Thoracic aorta (tissue), 2 donors: ENCODE measurements at places on chromosomes 5 and 9. TPM values are rescaled to one million over a fixed set of nuclear protein-coding genes. Genes with fewer than 3 reads are reported as not detected.

GRCh38 chr5:79236970-79237739 is 1.2 kb downstream of the JMY start:
- no peak for DNase-seq

GRCh38 chr9:107927276-107927675 is 437.7 kb upstream of the KLF4 start:
- no peak for DNase-seq

DNA sequence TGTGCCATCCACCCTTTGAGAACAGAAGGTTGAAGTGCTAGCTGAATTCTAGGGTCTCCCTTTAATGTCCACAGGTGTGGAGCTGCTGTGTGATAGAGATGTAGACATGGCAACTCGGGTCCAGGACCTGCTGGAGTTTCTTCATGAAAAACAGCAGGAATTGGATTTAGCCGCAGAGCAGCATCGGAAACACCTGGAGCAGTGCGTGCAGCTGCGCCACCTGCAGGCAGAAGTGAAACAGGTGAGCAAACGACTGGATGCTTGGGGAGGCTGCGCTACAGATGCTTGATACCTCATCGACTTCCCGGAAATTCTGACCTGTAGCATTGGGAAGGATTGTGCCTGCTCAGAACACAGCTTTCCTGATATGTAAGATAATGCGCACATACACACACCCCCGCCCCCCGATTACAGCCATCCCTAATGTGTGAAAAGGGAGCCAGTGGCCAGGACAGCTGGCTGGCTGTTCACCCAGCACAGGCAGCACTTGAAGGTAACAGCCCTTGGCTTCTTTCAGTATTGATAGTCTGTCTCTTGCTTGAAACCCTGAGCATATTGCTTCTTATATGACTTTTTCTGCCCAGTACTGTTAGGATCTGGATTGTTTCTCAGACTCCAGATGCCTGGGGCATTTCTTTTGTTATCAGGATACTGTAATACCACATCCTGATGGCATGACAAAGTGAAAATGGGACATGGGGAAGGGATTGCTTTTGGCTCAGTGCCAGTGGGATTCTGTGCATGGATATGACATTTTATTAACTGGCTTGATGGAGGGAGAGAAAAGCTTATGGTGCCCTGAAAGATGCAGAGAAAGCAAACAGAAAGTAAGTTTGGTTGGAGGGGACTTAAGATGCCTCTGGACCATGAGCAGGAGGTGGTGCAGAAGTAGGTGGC is 216.8 kb upstream of the OTULINL start:
- DNase-seq, result no peak

The AGGF1 gene
- 26.0 TPM for total RNA-seq

DNA sequence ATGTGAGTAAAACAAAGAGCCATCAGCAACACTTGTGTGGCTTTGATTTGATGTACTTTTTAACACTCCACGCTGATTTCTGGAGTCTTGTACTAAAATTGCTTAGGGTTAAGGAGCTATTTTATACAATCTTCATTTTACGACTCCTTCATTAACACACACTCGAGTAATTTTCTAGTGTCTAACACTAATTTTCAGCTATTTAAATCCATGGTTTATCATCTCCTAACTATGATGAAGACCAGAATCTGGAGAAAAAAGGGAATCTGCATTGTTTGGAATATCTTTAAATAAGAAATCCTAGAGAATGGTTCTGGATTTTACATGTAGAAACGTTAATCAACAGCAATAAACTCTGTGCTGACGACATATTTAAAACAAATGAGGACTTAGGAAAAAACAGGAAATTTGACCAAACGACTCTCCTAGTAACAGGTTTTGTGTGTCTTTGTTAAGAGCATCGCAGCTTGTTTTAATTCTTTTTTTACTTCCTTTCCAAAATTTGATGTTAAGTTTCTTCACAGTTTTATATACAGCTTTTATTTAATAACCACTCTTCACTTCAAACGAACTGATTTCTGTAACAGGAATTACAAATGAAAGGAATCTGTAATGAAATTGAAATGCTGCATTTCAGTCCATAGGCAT is 138.5 kb downstream of the AOPEP start:
- DNase-seq, result no peak

GRCh38 chr5:35408146-35408545 is 177.9 kb upstream of the PRLR start:
- DNase-seq, result no peak

The EPB41L4B gene
- 1.1 TPM for total RNA-seq

DNA sequence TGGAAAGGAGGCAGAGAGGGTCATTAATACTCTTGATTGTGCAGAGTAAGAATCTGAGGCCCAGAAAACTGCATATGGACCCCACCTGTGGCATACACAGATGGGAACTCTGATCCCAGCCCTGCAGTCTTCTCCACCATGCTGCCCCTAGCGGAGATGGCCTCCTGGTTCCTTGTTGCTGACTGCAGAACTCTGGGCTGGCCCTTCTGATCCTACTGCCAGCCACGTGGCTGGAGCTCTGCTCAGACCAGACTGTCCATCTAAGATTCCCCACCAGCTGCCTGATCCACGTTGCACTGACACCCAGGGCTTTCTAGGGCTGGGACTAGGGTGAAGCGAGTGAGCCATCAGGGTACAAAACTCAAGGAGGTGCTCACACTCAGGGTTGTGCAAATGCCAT is 245.7 kb upstream of the NR4A3 start:
- DNase-seq, result no peak

DNA sequence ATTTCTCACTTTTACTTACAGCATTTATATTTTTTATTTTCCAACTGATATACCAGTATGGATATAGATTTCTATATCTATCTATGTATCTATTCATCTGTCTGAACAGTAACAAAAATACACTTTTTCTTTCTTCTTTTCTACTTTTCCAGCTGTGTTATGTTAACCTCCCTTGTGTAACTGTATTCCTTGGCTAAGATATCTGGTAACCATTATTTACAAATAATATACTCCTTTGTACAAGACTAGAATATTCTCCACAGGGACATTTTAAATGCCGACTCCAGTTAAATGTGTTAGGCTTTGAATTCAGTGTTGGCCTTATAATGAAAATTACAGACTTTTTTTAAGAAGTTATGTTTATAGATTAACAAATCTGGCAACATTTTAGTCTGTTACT is 168.7 kb downstream of the XRCC4 start:
- no peak for DNase-seq

- no peak for DNase-seq
Measured at GRCh38 chr5:149781612-149782011, 51.5 kb downstream of the PPARGC1B start.

The CFAP90 gene
- not detected for total RNA-seq

- no peak for DNase-seq
Measured at GRCh38 chr5:58074717-58075116, 385.2 kb downstream of the PLK2 start.

The GABRA6 gene
- total RNA-seq, result not detected

The LCP2 gene
- total RNA-seq, result 56.9 TPM

DNA sequence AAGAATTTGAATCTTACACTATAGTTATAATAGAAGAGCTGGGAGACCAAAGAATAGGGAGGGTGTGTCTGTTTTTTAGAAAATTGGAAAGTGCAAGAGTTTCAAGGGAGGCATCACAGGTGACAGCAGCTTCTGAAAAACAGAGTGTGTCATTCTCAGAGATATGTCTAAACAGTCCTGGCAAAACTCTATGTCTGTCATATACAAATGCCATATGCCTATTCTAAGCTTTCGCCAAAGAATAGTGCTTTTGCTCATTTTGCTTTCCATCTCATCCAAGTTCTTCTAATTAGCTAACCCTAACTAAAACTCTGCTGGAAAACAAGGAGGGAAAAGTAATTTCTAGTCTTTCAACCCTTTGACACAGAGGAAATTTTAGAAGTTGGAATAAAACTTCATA is 388.0 kb upstream of the TYRP1 start:
- no peak for DNase-seq

The CDH6 gene
- 3.2 TPM for total RNA-seq

GRCh38 chr5:133396814-133397213 is 215.5 kb downstream of the FSTL4 start:
- DNase-seq, result no peak

- no peak for DNase-seq
Measured at GRCh38 chr5:43875741-43876140, 272.8 kb downstream of the NNT start.

GRCh38 chr5:160621526-160621925 is 199.9 kb downstream of the PTTG1 start:
- no peak for DNase-seq

DNA sequence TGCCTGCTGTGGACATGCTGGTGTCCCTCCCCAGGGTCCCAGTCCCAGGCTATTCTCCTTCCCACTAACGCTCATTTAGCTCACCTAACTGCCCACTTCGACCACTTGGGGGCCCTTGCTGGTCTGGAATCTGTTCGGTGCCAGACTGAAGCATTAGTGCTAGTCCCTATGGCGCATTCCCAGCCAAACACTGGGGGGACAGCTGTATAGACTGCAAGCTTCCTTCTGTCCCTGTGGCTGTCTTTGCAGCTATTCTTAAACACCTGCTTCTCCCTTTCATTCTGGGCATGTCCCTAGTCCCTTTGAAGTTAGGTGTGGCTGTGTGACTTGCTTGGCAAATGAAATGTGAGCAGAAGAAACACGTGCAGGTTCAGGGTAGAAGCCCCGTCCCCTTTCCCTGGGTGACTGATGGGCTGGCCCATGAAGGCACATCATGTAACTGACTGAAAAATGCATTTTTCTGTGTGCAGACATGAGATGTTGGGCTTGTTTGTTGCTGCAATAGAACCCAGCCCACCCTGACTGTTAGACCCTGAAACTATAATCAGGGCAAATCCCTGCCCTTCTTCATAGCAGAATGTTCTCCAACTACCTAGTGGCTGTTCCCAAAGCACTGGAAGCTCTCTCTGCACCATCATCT is 134.4 kb downstream of the BARX1 start:
- no peak for DNase-seq

- DNase-seq, result no peak
Measured at GRCh38 chr9:114524247-114524681, 19.0 kb upstream of the WHRN start.

DNA sequence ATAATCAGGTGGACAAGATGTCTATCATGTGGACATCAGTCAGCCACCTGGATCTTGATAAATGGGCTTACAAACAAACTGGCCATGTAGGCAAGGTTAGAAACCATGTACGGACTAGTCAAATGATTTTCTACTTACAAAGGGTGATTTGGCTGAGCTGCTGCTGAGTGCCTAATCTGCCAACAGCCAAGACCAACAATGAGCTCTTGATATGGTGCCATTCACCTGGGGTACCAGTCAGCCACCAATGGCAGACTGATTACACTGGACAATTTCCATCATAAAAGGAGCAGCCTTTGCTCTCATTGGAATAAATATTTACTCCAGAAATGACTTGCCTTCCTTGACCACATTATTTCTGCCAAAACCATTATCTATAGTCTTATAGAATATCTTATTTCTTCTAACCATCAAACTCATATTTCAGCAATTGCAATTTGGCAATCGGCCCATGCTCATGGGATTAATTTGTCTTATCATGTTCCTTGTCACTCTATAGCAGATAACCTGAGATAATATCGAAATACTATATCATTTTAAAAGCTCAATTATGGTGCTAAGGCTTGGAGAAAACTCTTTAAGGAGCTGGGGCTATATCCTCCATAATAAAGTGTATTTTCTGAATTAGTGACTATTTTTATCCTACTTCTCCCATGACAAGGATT is 135.1 kb downstream of the SLC25A46 start:
- no peak for DNase-seq

DNA sequence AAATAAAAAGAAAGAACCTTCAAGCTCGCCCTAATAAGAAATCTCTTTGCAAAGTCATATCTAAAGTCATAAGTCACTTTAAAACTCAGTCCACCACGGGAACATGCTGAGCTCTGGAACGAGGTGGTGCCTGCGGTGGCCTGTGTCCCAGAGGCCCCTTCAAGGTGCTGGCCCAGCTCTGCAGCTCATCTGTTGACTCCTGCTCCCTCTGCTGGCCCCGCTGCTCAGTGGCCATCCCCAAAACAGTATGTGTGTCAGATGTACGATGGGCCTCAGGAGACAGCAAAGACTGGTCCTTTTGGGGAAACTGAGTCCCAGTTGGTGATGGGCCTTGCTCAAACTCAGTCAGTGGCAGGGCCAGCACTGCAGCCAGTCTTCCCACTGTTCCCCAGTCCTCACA is 22.8 kb upstream of the FOXB2 start:
- no peak for DNase-seq

DNA sequence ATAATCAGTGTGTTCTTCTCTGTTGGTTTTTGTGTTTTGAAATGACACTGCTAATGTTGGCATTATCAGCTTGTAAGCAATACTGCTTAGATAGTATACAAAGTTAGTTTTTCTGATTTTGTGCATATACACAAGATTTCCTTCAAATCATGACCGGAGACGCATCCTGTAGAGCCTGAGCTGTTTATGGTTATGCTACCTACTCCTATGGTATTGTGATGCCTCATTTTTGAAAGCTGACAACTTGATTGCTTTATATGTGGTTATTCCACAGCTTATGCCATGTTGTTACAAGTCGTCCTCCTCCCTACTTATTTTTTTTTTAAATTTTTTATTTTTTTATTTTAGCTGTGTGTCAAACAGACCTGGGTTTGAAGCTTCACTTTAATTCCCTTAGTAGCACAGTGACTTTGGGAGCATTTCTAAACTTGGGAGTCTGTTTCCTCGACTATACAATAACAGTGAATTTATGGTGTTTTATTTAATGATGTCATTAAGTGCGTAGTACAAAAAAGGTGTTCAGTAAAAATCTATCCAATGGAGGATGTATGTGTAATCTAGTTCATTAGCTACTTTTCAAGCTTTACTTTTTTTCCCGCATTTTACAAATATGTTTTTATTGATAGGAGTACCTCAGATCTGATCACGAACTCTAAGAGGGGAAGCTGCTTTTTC is 59.5 kb downstream of the PARP8 start:
- no peak for DNase-seq

GRCh38 chr9:130244548-130245165 is 20.9 kb upstream of the HMCN2 start:
- DNase-seq, result no peak

The COL5A1 gene
- 129 TPM for total RNA-seq

The PTGER4 gene
- 13.8 TPM for total RNA-seq

The AIF1L gene
- 21.9 TPM for total RNA-seq

DNA sequence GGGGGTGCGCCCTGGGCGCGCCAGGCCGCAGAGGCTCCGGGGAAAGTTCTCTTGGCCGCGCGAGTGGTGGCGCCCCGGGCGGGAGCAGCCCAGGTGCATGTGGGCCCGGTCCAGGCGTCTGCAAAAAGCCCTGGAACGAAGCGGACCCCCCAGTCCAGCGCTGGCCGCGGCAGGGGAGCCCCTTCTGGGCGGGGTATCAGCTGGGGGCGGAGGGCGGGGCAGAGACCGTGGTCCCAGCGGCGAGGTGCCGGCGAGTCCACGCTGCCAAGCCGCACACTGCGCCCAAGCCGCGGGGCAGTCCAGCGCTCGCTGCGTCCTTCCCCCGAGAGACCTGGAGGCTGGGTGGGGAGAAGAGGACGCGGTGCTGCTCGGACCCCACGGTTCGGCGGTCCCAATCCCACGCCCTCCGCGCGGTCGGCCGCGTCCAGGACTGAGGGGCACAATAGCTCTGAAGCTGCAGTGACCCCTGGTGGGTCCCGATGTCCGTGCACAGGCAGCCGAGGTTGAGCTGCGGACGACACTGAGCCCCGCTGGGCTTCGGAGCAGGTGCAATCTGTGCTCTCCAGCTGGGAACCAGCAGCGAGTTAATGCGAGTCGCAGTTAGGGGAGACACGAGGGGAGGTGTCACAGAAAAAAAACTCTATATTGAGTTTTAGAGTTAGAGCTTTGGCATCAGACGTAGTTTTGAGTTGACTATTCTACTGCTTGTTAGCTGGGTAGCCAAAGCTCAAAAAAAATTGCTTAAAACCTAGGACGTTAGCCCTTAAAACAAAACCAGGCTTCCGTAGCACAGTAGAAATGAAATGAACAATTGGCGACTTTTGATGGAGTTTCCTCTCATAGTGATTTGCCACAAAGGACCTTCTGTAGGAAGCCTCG is 1.1 kb upstream of the EPB41L4A start:
- peak; percentile 41 for DNase-seq

The ADAMTS13 gene
- 6.0 TPM for total RNA-seq
